AG04450 (cell line): ENCODE measurements at places on chromosomes 12 and 14.

DNA sequence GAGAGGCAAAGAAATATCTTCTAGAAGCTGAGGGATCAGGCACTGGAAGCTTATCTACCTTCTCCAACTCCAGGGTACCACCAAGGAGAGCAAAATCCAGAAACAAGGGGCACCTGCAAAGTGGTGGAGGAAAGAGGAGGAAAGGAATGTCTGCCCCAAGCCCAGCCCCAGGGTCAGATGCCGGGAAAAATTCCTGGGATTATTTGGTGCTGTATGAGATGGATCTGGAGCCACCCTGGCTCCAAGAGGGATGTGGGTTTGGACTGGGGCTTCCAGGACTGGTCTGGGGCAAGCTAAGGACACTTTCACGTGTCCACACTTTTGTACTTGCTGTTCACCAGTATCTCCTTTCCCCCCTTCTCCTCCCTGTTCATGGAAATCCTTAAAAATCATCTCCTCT lies 69.8 kb downstream of the DPF3 start:
- no peak for DNase-seq

DNA sequence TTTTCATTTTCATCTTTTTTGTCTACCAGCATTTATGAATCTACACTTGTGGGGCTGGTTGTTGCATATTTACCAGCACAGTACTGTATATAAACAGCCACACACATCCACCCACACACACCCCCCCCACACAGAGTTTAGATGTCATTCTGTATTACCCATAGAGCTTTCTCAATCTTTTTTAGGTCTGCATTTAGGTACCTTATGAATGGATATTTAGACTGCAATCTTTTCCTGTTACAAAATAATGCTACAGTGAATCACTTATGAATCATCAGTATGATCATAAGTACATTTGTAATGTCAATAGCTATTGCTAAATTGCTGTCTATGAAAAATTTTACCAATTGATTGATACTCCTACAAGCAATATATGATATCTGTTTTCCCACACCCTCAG lies 67.3 kb upstream of the STK38L start:
- no peak for DNase-seq

DNA sequence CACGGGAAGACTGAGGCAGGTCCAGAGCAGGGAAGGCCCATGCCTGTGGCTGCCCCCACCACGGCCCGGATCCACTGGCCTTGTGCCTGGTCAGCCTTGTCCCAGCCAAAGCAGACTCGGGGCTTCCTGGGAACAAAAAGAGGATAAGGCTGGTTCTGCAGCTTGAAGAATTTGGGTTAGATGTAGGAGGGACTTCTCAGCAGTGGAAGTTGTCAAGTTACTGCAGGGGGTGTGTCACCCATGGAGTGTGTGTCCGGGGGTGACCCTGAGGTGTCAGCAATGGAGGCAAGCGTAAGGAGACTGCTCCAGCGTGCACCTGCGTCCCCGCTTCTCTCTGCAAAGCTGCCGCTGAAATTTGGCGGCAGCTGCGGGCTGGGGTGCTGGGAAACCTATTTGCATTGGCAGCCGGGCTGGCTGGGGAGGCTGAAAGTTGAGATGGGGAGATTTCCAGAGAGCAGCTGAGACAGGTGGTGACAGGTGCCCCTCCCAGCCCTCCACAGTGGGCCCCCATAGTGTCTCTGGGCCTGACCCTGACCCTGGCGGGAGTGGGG lies 12.5 kb upstream of the TNFAIP2 start:
- no peak for DNase-seq

DNA sequence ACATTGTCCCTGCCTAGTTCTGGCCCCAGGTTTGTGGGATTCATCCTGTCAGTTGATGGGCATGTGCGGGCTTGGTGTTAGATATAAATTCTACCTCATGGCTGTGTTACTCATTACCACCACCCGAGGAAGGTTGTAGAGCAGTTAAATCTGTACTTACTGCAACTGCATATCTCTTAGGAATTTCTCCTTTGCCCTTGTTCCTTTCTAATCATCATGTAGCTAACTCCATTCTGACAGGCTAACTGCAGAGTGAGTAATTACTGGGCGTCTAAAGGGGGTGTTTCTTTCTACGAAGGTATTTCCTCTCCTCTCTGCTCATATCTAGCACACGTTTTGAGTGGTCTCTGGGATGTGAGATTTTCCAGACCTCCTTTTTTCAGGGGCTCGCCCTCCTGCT lies 1076.7 kb downstream of the TMTC2 start:
- DNase-seq = no peak

GRCh38 chr14:102824832-102825231 lies 47.6 kb downstream of the TRAF3 start:
- no peak for DNase-seq

DNA sequence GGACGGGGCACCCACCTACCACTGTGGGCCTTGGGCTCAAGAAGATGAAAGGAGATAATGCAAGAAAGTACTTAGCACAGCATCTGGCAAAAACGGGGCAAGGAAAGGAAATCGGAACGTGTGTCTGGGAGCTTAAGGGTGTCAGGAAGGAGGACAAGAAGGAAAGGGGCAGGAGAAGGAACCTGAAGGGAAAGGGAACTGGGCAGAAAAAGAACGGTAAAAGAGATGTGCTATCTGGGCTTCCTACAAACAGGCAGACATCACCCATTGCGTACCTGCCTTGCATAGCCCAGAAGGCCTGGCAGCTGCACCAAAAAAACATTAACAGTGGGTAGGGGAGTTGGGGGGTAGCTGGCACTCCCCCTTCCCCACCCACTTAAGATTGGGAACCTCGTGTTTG lies 958 bp upstream of the REM2 start:
- no peak for DNase-seq

DNA sequence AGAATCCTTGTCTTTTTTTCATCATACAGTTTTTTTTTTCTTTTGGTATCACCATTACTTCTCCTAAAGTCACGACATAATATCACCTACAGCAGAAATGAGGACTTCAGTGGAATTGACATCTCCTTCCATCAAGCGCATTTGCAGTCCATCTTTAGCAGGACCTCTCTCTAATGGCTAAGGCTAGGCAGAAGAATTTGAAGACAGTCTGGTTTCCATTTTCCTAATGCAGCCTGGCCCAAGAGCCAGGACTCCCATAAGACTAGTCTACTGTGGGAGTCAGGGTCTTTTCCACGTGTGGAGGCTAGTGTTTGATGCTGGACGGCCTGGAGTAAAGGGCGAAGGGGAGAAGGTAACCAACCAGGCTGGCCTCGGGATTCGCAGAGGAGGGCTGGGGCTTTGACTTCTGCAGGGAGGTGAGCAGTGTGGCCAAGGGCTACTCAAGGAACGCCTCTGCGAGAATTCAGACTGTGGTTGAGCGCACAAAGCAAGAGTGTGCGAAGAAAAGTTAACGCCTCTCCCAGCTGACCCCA lies 769 bp upstream of the ZNF740 start:
- DNase-seq = no peak

DNA sequence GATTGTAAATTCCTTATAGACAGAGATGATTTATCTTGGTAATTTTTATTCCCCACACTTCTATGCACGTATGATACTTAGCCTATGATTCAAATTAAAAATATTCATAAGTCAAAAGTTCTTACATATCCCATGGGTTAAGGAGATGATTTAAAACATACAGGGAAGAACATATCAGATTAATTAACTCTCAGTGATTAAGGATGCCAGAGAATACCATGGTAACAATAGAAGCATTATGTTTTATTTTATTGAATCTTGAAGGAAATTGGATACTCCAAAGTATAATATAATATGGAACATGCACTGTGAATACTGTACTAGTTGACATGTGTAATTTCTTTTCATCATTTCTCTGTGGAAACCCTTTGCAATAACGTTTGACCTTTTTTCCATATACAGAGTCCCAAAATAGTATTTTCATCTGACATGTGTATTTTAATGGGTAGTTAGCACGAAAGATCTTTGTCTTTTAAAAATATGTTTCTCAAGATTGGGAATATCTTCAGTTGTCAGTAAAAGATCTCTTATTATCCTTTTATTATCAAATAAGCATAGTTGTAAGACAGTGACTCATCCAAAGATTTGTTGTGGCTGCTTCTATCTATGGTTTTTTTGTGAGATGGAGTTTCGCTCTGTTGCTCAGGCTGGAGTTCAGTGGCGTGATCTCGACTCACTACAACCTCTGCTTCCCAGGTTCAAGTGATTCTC lies 166.7 kb downstream of the RAD51B start:
- DNase-seq = no peak

DNA sequence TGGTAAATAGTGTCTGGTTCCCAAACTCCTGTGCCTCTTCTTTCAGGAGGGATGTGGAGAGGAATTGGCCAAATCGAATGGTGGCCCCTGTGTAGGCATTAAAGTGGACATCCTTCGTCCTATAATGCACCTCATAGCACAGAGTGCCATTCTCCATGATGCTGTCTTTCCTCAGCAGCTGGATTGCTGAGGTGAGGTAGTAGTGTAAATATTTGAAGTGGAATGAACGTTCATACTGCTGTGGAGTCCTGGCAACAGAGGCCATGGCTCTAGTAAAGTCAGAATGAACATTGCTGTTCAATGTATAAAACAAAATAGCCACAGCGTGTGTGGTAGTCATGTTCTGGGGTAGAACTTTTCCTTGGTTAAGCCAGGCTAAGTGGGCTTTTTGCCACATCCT lies 2.7 kb downstream of the ART4 start:
- no peak for DNase-seq

DNA sequence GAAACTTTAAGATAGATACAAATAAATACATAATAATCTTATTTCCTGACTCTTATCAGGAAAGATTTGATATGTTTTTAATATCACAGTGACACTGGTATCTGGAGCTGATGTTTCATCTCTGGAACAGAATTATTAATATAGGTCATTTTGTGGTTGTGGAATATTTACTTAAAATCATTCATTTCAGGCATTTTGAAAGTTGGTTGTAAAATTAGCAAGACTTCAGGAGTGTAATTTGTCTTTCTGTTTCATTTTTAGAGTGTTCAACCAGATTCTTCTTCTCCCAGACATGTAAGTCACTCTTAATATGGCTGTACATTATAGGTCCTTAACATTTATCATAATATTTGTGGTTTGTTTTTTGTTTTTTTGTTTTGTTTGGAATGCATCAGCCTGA lies 115.7 kb downstream of the PCNX1 start:
- DNase-seq = no peak

DNA sequence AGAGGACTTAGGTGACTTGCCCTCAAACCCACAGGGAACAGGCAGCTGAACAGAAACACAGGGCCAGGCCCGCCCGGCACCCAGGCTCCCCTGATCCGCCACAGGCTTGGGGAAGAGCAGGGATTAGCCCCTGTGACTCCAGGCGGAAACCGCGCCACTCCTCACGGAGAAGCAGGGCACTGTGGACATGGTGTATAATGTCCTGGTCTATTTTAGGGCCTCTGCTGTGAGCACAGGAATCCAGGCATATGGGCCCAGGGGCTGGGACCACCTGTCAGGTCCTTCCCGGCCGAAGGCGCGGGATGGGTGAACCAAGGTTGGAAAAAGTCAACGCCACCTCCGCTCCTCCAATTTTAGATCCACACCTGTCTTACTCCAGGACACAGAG lies 34.6 kb upstream of the MEG3 start:
- no peak for DNase-seq
